Forelimb muscle (tissue), 1 donor: ENCODE measurements at places on chromosomes 7 and 10. TPM values are rescaled to one million over a fixed set of nuclear protein-coding genes. Genes with fewer than 3 reads are reported as not detected.

Gene TBX20
- polyA plus RNA-seq, result not detected

Gene METTL27
- 1.9 TPM for polyA plus RNA-seq

Gene FAM241B
- 0.39 TPM for polyA plus RNA-seq

Gene GBX1
- 3.1 TPM for polyA plus RNA-seq

Gene MCM10
- polyA plus RNA-seq, result 3.9 TPM

Gene EN2
- polyA plus RNA-seq, result 0.71 TPM

Gene HK1
- polyA plus RNA-seq, result 28.6 TPM

Gene CFAP43
- polyA plus RNA-seq, result 0.35 TPM

Gene AGAP5
- 15.1 TPM for polyA plus RNA-seq

Gene MACC1
- polyA plus RNA-seq, result 0.04 TPM

Gene GDI2
- 224 TPM for polyA plus RNA-seq

Gene ASCC1
- polyA plus RNA-seq, result 25.5 TPM

Gene CPA1
- polyA plus RNA-seq, result 6.5 TPM

Gene SPDYE16
- 2.7 TPM for polyA plus RNA-seq

Gene AKR1C8
- polyA plus RNA-seq, result not detected

Gene HTR5A
- not detected for polyA plus RNA-seq

Gene CUL2
- polyA plus RNA-seq, result 42.5 TPM

Gene PAX4
- polyA plus RNA-seq, result not detected

Gene NRP1
- 91.0 TPM for polyA plus RNA-seq

Gene SFXN2
- 6.3 TPM for polyA plus RNA-seq

Gene STOX1
- 2.5 TPM for polyA plus RNA-seq

Gene CALN1
- 1.6 TPM for polyA plus RNA-seq

Gene GPR37
- 17.8 TPM for polyA plus RNA-seq

Gene CFAP70
- polyA plus RNA-seq, result 2.3 TPM

Gene CTNNA3
- 12.6 TPM for polyA plus RNA-seq

Gene KLF14
- polyA plus RNA-seq, result 1.1 TPM

Gene FEZF1
- not detected for polyA plus RNA-seq

Gene OR2A1
- polyA plus RNA-seq, result 0.63 TPM

Gene CACNA2D1
- 131 TPM for polyA plus RNA-seq

Gene RPEL1
- not detected for polyA plus RNA-seq

Gene EPHB6
- polyA plus RNA-seq, result 4.2 TPM

Gene VAX1
- not detected for polyA plus RNA-seq

Gene LRCH4
- polyA plus RNA-seq, result 25.3 TPM

Gene LRRN3
- polyA plus RNA-seq, result 7.0 TPM

Gene APBB1IP
- 1.6 TPM for polyA plus RNA-seq

Gene ATOH7
- polyA plus RNA-seq, result 0.15 TPM

Gene DENND2A
- polyA plus RNA-seq, result 41.9 TPM

Gene GPNMB
- 38.0 TPM for polyA plus RNA-seq

Gene MCM7
- 62.4 TPM for polyA plus RNA-seq

Gene PRKAR2B
- 3.8 TPM for polyA plus RNA-seq

Gene GRM8
- 0.11 TPM for polyA plus RNA-seq

Gene OPALIN
- not detected for polyA plus RNA-seq

Gene AGAP6
- polyA plus RNA-seq, result 18.5 TPM

Gene RNF148
- polyA plus RNA-seq, result not detected

Gene CPED1
- polyA plus RNA-seq, result 8.4 TPM

Gene FLNC
- polyA plus RNA-seq, result 642 TPM

Gene ASB10
- 6.2 TPM for polyA plus RNA-seq

Gene PSPH
- 16.9 TPM for polyA plus RNA-seq

Gene CALHM3
- polyA plus RNA-seq, result not detected

Gene AZGP1
- polyA plus RNA-seq, result 13.2 TPM

Gene SLC18A3
- not detected for polyA plus RNA-seq

Gene NYAP1
- 1.8 TPM for polyA plus RNA-seq

Gene TAS2R41
- polyA plus RNA-seq, result not detected

Gene TBC1D12
- 10.3 TPM for polyA plus RNA-seq

Gene ADGRA1
- polyA plus RNA-seq, result 2.5 TPM
